ENCODE measurements at places on chromosomes 3 and 15.
A peak's percentile ranks its signal among the peaks of the same experiment; 100 is the strongest.

DNA sequence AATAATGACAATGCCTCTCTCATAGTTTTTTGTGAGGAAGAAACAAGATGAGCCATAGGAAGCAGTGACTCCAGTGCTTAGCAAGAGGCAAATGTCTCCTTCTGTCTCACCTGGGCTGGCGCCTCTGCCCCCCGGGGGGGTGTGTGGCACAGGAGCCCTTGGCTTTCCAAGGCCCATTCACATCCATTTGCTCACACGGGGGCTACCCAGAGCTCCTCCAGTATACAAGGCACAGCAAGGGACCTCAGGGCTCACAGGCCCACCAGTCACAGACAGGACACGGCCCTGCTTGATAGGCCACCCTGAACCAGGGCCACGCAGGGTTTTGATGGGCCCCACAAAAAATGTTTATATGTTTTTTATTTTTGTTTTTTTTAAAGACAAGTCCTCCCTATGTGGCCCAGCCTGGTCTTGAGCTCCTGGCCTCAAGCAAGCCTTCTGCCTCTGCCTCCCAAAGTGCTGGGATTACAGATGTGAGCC, 21.9 kb upstream of the EHD4 start:
- DNase-seq: no peak

- DNase-seq: no peak
These were observed 158.6 kb upstream of the COL8A1 start for GRCh38 chr3:99479768-99480167.

DNA sequence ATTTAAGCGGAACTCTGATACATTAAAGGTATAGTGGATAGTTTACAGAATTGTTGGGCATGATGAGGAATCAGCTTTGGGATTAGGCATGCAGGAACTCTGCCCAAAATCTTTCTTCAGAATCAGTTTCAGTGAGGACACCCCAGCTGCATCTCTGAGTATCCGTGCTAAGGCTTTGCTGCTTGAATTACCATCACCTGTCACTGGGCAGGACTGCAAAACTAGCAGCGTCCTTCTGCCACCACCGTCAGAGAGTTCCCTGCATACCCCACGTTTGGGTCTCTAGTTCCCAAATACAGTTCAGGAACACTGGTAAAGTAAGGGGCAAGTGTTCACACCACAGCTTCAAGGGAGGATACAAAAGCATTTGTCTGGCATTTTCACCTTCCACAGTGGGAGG, 164.6 kb upstream of the ARHGEF26 start:
- peak; percentile 67 for DNase-seq

GRCh38 chr15:46955576-46955975, 761.7 kb upstream of the SEMA6D start:
- DNase-seq: no peak

GRCh38 chr3:171646357-171647133, 163.7 kb downstream of the PLD1 start:
- DNase-seq: peak; percentile 80

- DNase-seq: no peak
These were observed 16.7 kb upstream of the PPP1R2 start for GRCh38 chr3:195559723-195560409.
